ENCODE measurements at places on chromosomes 2 and 18. TPM values are rescaled to one million over a fixed set of nuclear protein-coding genes. Genes with fewer than 3 reads are reported as not detected.

DNA sequence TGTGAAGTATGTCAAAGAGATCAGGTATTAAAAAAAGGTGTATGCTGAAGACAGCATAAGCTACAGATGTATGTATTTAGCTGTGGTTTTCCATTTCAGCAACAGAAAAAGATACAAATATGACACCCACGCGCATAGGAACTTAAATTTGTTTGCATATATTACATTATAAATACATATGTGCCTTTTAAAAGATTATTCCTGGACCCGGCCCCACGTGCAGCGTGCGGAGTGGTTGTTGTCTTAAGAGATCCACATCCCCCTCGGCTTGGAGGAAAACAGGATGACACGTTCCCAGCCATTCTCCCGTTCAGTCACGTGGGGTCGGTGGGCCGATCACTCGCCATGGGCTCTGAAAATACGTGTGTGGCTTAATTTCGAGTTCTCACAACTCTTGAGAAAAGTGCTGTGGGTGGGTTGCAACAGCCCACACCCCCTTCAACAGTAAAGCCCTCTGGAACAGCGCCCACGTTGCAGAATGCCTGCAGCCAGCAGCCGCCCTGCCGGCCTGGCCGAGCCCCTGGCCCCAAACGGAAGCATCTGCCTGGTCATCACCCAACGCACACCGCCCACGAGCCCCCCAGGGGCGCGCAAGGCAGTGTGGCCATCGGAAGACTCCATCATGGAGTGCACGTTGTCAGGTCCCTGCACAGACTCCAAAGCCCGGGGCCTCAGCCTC is 18.6 kb upstream of the KCNG2 start:
- DNase-seq = no peak
- H3K4me1 ChIP-seq = no peaks in the 10 kb centered on the region
- peaks cover 6% of the 10 kb centered on the region for H3K27me3 ChIP-seq

DNA sequence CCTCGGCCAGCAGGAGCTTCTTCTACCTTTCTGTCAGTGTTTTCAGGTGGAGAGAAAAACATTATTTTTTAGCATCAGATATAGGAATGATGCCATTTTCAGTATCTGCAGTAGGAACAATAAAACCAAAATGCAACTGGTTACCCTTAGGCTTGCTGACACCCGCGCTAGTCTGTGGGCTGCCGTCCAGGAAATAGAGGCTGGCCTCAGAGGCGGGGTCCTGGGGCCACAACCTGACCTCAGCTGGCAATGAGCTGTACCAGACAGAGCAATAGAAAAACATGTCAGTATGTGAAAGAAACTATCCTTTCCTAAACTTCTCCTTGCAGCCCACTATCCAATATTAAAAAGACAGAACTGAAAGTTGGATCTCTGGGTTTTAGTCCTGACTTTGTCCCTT is 4.6 kb upstream of the ST6GAL2 start:
- no peaks in the 10 kb centered on the region for H3K36me3 ChIP-seq
- no peak overlapping the region for H3K27ac ChIP-seq
- no peak overlapping the region for H3K4me3 ChIP-seq

GRCh38 chr2:34098256-34098655 is 499.2 kb upstream of the FAM98A start:
- H3K4me3 ChIP-seq = no peak overlapping the region
- H3K27ac ChIP-seq = no peak overlapping the region
- H3K36me3 ChIP-seq = no peaks in the 10 kb centered on the region
- DNase-seq = no peak
- H3K4me1 ChIP-seq = no peaks in the 10 kb centered on the region
- H3K27me3 ChIP-seq = no peaks in the 10 kb centered on the region

GRCh38 chr2:195513119-195513518 is 143.9 kb upstream of the SLC39A10 start:
- no peak overlapping the region for H3K4me3 ChIP-seq
- no peaks in the 10 kb centered on the region for H3K36me3 ChIP-seq
- H3K27ac ChIP-seq = no peak overlapping the region
- H3K27me3 ChIP-seq = no peaks in the 10 kb centered on the region
- no peak for DNase-seq

- H3K36me3 ChIP-seq = no peaks in the 10 kb centered on the region
- DNase-seq = no peak
- no peaks in the 10 kb centered on the region for H3K27me3 ChIP-seq
- H3K27ac ChIP-seq = no peak overlapping the region
- no peak overlapping the region for H3K4me3 ChIP-seq
Measured at GRCh38 chr2:136008205-136008865, 22.9 kb upstream of the DARS1 start.

GRCh38 chr2:179049203-179049545 is 763 bp downstream of the CCDC141 start:
- no peak for DNase-seq
- peaks cover 5% of the 10 kb centered on the region for H3K36me3 ChIP-seq
- H3K27ac ChIP-seq = peak overlapping the region; percentile 26
- H3K4me3 ChIP-seq = peak overlapping the region; percentile 37
- peaks cover 19% of the 10 kb centered on the region for H3K4me1 ChIP-seq
- no peaks in the 10 kb centered on the region for H3K27me3 ChIP-seq

DNA sequence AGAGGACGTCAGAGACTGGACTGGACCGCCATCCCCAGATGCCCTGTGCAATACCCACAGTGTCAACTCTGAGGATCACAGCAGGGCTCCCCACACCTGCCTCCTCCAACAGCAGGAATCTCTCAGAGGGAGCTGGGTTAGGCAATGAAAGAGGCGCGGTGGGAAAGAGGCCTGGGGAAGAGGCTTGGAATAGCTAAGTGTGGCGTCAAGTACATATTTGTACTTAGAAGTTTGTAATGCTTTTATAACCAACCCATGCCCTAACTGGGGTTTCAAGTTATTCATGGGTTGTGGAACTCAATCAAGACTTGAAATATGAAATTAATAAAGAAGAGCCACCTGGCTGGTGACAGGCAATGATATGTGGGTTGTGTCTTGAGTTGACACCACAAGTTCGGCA is 28.7 kb downstream of the CYP26B1 start:
- no peak overlapping the region for H3K27ac ChIP-seq
- no peak overlapping the region for H3K4me3 ChIP-seq
- no peaks in the 10 kb centered on the region for H3K4me1 ChIP-seq
- no peaks in the 10 kb centered on the region for H3K36me3 ChIP-seq

DNA sequence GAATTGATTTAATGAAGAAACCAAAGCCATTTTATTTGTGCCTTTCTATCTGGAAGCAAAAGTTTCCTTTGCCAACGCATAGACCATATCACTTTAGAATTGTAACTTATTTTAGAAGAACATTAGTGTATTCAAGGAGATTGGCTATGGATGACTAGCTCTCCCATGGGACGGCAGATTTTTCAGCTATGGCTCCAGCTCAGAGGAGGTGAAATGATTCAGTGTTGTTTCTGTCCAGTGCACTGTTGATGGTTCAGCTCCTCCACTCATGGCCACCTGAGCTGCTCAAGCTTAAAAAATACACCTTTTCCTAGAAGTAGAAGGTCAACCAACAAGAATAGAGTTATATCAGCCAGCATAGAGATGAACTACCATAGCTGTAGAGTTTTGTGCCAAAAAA is 1597.5 kb upstream of the PIK3C3 start:
- H3K4me3 ChIP-seq = no peak overlapping the region
- H3K36me3 ChIP-seq = no peaks in the 10 kb centered on the region
- H3K27me3 ChIP-seq = no peaks in the 10 kb centered on the region
- no peaks in the 10 kb centered on the region for H3K4me1 ChIP-seq

DNA sequence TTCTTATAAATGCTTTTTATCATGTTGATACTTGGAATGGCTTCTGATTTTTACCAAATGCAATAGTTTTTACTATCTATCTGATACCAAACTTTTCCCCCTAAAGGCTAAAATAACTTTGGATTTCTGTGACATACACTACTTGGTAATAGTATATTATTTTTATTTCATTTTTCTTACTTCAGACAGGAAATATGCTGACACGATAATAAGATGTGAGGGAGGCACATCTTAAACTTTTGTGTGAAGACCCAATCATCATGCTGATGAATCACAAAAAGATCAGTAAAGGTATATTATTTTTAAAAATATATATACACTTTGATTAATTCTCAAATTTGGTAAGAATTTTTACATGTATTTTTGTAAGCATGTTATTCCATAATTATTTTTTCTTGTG is 122.8 kb downstream of the TGIF1 start:
- no peaks in the 10 kb centered on the region for H3K4me1 ChIP-seq
- H3K36me3 ChIP-seq = no peaks in the 10 kb centered on the region
- H3K27me3 ChIP-seq = no peaks in the 10 kb centered on the region
- no peak overlapping the region for H3K4me3 ChIP-seq
- DNase-seq = no peak

GRCh38 chr2:231929961-231930592 is 3.9 kb upstream of the NPPC start:
- no peak overlapping the region for H3K4me3 ChIP-seq
- no peak for DNase-seq
- H3K27me3 ChIP-seq = peaks cover 55% of the 10 kb centered on the region
- H3K4me1 ChIP-seq = peaks cover 7% of the 10 kb centered on the region

- H3K4me1 ChIP-seq = no peaks in the 10 kb centered on the region
- no peaks in the 10 kb centered on the region for H3K27me3 ChIP-seq
- H3K4me3 ChIP-seq = no peak overlapping the region
- no peak for DNase-seq
Measured at GRCh38 chr2:41119489-41119888, 667.6 kb upstream of the SLC8A1 start.

DNA sequence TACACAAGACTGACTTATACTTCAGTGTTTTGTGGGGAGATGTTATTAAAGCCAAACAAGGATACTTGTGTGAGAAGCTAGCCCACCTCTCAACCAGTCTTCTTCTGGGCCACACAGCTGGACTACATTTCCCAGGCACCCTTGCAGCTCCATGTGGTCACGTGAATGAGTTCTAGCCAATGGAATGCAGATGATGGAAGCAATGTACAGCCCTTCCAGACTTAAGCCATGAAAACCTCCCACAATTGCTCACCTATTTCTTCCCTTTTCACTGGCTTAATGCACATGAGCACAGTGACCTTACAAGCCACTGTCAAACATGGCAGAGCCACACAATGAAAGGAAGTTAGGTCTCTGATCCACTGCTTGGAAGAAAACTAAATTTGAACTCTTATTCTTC is 20.4 kb upstream of the FEZ2 start:
- H3K27me3 ChIP-seq = no peaks in the 10 kb centered on the region
- H3K27ac ChIP-seq = no peak overlapping the region
- H3K36me3 ChIP-seq = no peaks in the 10 kb centered on the region
- peak; percentile 50 for DNase-seq
- H3K4me1 ChIP-seq = no peaks in the 10 kb centered on the region

DNA sequence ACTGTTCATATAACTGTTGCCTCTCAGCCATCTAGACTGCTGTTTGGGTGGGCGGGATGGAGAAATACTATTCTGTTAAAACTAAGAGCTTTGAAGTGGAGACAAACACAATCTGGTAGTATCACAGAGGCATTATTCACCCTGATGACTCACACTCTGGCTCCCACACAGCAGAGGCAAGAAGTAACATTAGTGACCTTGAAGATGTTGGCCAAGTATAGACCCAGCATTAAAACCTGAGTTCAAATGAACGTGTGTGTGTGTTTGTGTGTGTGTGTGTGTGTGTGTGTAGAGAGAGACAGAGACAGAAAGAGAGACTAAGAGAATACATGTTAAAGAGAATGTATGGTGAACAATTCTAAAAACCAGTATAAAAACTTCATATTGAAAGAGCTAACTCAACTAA is 22.5 kb upstream of the ACVR1 start:
- no peaks in the 10 kb centered on the region for H3K27me3 ChIP-seq
- no peaks in the 10 kb centered on the region for H3K36me3 ChIP-seq
- H3K4me1 ChIP-seq = no peaks in the 10 kb centered on the region
- no peak overlapping the region for H3K27ac ChIP-seq
- no peak for DNase-seq

Gene RMDN2
- polyA plus RNA-seq = 23.9 TPM

Gene GPR39
- 9.5 TPM for polyA plus RNA-seq

Gene LRRTM4
- polyA plus RNA-seq = 1.2 TPM

Gene ARL6IP6
- 22.6 TPM for polyA plus RNA-seq

Gene UGT1A8
- polyA plus RNA-seq = not detected

All from large intestine (tissue), 12 donors.